ENCODE measurements at places on chromosomes 2 and 18.

DNA sequence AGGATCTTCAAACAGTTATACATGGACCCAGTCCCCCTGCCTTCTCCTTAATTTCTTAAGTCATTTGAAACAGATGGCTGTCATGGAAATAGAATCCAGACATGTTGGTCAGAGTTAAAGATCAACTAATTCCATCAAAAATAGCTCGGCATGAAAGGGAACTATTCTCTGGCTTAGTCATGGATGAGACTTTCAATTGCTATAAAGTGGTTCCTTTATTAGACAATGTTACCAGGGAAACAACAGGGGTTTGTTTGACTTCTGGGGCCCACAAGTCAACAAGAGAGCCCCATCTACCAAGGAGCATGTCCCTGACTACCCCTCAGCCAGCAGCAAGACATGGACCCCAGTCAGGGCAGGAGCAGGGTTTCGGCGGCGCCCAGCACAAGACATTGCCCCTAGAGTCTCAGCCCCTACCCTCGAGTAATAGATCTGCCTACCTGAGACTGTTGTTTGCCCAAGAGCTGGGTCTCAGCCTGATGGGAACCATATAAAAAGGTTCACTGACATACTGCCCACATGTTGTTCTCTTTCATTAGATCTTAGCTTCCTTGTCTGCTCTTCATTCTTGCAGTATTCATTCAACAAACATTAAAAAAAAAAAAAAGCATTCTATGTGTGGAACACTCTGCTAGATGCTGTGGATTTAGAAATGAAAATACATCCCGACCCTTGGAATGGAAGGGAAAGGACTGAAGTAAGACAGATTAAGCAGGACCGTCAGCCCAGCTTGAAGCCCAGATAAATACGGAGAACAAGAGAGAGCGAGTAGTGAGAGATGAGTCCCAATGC is 4.6 kb downstream of the TTR start:
- no peak for DNase-seq

- DNase-seq = no peak
Observed at GRCh38 chr2:69316550-69316949, 70.5 kb downstream of the GFPT1 start.

DNA sequence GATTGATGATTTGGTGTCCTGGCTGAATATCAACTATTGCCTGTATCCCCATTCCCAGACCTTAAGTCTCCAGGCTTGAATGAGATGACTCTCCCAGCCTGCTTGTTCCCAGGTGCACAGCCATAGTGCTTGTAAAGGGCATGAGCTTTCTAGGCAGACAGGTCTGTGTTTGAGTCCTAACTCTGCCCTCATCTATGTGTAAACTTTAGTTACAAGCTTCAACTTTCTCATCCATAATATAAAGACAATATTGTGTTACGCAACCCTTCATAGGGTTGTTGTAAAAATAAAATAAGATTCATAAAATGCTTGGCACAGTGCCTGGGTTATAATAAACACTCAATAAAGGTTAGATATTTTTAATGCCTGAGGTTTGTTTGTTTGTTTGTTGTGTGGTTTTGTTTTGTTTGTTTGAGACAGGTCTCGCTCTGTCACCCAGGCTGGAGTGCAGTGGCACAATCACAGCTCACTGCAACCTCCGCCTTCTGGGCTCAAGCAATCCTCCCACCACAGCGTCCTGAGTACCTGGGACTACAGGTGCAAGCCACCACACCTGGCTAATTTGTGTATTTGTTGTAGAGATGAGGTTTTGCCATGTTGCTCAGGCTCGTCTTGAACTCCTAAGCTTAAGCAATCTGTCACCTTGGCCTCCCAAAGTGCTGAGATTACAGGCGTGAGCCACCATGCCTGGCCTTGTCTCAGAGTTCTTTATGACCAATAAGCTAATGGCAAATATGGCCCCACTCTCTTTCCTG is 89.4 kb upstream of the MAPRE2 start:
- no peak for DNase-seq

DNA sequence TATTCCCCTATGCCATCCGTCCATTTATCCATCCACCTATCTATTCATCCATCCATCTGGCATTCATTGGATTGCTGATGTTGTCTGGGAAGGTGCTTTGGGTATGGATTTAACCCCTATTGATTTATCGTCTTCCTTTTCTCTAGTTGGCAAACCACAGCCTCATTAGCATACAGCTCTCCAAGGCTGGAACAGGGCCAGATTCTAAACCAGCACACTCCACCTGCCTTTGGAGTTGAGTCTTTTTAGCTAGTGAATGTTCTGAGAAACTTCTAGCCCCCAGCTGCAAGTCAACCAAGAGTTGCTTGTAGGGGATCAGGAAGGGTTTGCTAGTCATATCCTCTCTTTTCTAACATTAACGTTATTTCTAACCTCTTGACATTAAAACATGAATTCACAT is 90.7 kb downstream of the NRP2 start:
- DNase-seq = no peak

DNA sequence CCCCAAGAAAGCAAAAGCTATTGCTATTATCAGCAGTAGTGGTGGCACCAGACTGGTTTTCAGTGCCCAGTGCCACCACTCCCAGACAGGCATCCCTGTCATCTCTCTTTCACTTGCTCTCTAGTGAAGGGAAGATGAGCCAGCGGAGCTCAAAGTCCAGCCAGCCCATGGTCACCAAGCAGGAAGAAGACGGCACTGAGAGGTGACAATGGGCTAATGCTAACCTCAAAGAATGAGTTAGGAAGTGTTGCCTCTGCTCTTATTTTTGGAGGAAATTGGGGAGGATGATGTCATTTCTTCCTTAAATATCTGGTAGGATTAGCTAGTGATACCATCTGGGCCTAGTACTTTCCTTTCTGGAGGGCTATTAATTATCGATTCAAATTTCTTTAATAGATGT is 1.7 kb downstream of the SP140 start:
- DNase-seq = no peak

DNA sequence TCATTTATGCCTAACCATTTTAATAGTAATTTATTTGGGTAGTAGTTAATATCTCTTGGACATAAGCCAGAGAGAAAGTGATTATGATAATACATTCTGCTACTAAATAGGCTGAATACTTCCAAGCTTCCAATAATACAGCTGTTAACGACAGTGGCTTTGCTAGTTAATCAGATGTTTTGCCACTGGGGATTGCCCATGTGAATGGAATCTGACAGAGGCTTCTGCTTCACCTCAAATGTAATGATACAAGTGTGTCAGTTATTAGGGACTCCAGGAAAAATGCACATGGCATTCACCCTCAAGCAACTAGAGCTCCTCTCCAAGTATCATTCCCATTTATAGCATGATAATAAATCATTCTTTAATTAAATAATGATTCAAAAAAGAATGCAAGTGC is 185.0 kb upstream of the TMEFF2 start:
- DNase-seq = no peak

- DNase-seq = no peak
Observed at GRCh38 chr2:215423928-215424540, 11.8 kb downstream of the FN1 start.

DNA sequence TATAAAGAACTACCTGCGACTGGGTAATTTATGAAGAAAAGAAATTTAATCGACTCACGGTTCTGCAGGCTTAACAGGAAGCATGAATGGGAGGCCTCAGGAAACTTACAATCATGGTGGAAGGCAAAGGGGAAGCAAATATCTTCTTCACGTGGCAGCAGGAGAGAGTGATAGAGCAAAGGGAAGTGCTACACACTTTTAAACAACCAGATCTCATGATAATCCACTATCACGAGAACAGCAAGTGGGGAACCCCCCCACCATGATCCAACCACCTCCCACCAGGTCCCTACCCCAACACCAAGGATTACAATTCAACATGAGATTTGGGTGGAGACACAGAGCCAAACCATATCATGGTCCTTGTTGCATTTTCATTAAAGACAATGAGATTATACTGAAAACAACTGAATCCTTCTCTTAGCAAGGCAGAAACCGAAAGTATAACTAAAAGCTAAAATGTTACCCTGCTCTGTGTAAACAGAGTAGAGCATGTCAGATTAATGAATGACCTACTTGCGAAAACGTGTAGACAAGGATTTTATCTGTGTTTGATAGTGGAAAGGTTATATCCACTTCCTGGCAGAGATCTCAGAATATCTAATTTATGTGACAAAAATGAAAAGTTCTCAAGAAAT is 60.1 kb upstream of the RBBP8 start:
- DNase-seq = no peak

GRCh38 chr2:120988700-120989511 is 253.2 kb downstream of the GLI2 start:
- DNase-seq = no peak

GRCh38 chr2:188893972-188894371 is 80.2 kb upstream of the COL3A1 start:
- DNase-seq = no peak

- no peak for DNase-seq
Observed at GRCh38 chr2:223641082-223641481, 38.9 kb upstream of the SCG2 start.

DNA sequence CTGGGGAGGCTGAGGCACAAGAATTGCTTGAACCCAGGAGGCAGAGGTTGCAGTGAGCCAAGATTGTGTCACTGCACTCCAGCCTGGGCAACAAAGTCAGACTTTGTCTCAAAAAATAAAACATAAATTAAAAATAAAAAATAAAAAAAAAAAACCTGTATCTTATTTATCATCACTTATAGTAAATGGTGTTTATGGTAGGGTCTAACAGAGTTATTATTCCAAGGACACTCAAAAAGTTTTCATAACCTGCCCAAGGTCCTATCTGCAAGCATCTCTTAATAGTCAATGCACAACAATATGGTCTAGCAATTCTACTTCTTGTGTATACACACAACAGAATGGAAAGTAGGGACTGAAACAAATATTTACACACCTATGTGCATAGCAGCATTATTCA is 47.3 kb upstream of the MYCN start:
- no peak for DNase-seq

DNA sequence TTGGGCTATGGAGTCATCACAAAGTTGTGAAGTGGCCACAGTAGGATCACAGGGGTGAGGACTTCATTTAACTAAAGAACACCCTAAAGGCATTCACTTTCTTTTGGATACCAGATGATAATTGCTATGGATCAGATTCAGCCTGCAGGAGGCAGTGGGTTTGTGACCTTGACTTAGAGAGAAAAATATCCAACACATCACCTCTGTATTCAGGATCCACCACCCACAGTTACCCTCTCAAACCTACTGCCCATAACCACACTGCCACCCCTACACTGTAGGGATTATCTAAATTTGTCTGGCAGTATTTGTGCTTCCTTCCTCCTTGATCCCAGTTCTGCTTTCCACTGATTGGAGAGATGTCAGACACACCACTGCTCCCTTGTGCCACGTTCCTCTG is 269.4 kb downstream of the MYCN start:
- no peak for DNase-seq

- DNase-seq = no peak
Observed at GRCh38 chr2:46942143-46942526, 26.5 kb upstream of the MCFD2 start.

DNA sequence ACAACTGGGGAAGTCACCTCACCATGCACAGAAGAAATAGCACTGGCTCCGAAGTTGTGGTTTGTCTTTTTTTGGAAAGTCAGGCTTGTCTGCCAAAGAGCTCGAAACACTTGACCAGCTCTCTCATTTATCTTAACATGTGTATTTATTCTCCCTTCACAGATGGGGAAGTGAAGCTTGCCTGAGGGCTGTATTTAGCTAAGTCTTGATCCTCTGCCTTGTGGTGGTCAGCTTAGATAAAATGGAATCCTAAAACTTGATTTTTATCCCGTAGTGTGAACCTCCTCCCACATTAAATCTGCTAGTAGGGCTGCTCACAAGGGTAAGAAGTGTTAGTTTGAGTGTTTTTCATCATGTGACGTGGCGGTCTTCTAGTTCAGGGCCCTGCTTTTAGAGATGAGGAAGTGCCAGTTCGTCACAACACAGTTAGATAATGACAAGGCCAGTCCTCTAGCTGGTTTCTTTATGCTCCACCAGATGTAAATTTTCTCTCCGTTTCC is 89.7 kb downstream of the TMEM247 start:
- DNase-seq = no peak

DNA sequence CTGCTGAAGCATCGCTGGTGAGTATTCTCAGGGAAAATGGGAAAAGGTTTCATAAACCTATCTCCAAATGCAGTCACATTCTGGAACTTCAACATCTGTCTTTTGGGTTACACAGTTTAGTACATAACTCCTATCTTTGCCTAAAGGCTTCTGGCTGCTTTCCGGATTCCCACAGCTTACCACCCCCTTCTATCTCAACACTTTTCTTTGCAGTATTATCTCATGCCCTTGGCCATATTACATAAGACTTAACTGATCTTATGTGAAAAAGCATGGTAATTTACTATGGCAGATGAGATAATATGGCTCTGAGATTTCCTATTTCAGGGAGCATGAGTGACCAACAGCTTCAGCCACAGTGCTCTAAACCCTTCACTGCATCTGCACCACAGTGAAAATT is 369.3 kb upstream of the LINC00305 start:
- DNase-seq = no peak

DNA sequence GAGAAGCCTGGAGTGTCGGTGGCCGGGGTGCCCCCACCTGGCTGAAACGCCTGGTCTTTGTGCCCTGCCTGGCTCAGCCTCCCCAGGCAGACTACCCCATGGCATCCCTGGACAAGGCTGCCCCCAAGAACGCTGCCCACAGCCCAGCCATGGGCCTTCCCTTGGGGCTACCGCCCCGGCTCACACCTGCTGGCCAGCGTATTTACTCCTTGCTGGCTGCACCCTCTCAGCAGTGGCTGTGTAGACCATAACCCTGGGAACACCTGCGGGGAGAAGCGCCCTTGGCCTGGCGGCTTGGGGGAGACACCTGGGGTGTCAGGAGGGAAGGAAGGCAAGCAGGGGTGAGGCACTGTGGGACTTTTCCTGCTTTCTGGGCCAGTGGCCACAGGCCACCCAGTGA is 17.3 kb downstream of the CAPN10 start:
- no peak for DNase-seq

DNA sequence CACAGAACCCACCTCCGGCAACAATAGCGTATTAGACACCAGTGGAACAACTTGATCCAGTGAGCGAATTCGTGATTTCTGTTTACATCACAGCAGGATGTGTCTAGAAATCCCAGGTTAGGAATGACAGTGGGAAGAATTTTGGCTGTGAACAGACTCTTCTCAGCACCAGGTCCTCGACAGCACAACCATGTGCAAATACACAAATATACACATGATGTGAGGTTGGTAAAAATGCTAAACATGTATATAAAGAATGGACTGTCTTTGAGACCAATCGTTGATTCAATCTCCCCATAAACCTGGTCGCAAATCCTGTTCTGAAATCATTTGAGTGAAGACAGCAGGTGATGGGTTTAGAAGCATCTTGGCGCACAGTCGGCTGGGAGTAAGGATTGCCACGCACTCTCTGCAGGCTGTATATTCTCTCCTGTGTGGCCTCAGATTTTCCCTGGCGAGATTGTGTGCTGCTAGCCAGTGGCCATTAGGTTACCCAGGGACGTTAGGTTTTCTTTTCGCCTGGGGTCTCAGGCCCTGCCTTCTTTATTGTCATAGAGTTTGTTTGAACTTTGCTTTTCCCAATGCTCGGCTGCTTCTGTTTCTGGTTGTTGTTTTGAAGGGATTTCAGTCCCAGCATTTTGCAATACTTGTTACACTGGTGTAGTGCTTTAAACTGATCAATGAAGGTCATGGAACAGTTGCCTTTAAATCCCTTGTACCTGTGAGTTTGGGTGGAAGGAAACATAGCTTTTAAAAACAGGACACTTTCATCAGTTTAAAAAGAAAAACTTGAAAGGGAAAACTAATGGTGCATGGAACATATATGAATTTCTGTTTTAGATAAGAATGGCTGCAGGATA is 147.3 kb downstream of the ALPK2 start:
- no peak for DNase-seq

- DNase-seq = no peak
Observed at GRCh38 chr18:70243131-70243929, 37.8 kb upstream of the RTTN start.

GRCh38 chr2:122389694-122390093 is 634.2 kb downstream of the TSN start:
- no peak for DNase-seq
